NCI-H1092 (cell line): ENCODE measurements at places on chromosomes 2 and 18.

DNA sequence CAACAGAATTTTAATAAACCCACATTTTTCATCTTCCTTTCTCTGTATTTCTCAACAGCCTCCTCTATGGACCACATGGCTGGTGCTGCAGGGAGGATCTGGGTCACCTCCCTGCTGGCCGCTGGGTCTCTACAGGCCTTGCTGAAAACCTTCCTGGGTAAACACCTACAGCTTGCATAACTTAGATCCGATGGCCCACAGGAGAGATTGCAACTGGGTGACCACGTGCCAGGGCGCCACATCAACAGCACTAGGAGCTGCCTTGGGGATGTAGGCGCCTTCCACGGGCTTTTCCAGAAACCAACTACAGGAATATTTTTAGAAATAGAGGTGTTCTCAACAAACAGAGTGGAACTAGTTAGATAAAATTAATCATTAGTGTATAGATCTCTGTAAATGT lies 19.4 kb downstream of the TMEM18 start:
- DNase-seq, result no peak

- DNase-seq, result no peak
These were observed 13.6 kb upstream of the ANKRD53 start for GRCh38 chr2:70964596-70965386.

GRCh38 chr18:58544616-58545337 lies 84.1 kb downstream of the ALPK2 start:
- DNase-seq, result no peak

- no peak for DNase-seq
These were observed 22.9 kb downstream of the COA5 start for GRCh38 chr2:98585386-98585785.

GRCh38 chr2:31239593-31240177 lies 5.7 kb downstream of the EHD3 start:
- DNase-seq, result no peak

DNA sequence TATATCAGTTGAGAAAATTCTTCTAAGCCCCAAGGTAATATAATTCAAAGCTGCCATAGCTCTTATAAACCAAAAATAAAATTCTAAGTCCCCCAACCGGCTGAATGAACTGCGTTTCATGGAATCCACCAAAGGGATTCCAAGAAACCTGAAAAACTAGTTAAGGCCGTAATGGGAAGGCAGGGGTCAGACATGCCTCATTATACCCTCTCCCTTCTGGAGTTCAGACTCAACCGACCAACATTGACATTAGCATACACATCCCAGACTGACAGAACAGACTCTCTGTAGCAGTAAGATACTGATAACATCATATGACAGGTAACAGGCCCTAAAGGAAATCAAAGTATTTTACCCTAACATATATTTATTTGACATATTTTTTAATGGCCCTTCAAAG lies 31.4 kb upstream of the PHLPP1 start:
- DNase-seq, result no peak

GRCh38 chr2:182208421-182208820 lies 218.4 kb downstream of the PDE1A start:
- DNase-seq, result no peak

DNA sequence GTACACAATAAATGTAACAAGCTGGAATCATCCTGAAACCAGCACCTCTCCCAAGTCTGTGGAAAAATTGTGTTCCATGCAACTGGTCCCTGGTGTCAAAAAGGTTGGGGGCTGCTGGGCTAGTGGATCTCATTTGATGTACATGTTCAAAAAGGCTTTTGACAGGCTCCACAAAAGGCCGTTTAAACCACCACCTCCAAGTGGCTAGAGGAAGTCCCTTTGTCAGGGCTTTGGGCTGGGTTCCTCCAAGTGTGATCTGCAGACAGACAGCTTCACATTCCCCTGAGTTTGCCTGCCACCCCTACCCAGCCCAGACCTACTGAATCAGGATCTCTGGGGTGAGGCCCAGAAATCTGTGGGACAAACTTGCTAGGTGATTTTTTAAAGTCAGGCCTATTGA lies 84.7 kb downstream of the TGFA start:
- no peak for DNase-seq

- no peak for DNase-seq
These were observed 22.8 kb downstream of the ADRA2B start for GRCh38 chr2:96093528-96093927.

DNA sequence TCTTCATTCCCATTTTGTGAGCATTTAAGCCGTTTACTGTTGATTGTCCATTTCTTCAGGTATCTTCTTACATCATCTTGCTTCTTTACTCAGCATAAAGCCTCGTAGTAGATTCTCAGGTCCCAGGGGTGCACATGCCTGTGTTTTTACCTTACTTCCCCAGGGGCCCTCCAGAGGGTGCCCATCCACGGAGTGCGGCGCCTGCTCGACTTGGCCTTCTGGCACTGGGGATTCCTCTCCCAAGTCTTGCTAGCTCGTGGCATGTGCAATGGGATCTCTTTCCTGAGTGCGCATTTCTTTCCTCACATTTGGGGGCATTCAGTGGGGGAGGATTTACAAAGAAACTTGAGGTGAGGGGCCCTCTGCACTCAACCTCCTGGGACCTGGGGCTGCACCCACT lies 148.1 kb downstream of the AGAP1 start:
- no peak for DNase-seq

- no peak for DNase-seq
These were observed 2.3 kb downstream of the HOXD11 start for GRCh38 chr2:176109192-176109901.

- no peak for DNase-seq
These were observed 126.3 kb upstream of the OSR1 start for GRCh38 chr2:19484736-19485135.

DNA sequence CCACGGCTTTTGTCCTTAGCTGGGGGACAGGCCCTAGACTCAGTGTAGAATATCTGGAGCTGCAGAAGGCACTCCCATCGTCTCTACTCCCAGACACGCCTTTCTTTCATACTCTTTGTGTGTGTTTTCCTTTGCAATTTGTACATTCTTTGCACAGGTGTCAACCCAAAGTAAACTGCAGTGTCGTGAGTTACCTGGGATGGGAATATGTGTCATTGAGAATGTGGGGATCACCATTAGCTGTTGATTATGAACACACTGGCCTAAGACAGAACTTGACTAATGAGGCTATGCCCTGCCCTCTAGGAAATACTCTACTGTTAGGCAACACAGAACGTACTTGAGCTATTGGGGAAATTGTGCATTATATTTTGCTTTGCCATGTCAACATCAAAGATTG lies 233.3 kb downstream of the SETBP1 start:
- no peak for DNase-seq

DNA sequence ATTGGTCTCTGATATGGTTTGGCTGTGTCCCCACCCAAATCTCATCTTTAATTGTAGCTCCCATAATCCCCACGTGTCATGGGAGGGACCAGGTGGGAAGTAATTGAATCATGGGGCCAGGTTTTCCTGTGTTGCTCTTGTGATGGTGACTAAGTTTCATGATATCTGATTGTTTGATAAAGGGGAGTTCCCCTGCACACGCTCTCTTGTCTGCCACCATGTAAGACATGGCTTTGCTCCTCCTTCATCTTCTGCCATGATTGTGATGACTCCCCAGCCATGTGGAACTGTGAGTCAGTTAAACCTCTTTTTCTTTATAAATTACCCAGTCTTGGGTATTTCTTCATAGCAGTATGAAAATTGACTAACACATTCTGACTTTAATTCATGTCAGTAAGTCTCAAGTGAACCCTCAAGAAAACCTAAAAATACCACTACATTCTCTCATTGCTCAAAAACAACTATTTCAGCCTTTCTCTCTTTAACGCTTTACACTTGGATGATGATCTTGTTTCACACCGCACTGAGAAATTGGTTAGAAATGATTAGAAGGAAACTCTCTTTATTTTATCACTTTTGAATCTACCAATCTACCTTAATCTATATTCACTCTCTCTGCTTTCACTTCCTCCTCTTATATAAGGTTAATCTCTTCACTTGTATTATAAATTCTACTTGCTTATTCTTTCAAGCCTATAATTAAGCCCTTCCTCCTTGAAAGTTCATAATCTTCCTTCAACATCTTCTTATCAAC lies 110.1 kb downstream of the GALR1 start:
- no peak for DNase-seq

DNA sequence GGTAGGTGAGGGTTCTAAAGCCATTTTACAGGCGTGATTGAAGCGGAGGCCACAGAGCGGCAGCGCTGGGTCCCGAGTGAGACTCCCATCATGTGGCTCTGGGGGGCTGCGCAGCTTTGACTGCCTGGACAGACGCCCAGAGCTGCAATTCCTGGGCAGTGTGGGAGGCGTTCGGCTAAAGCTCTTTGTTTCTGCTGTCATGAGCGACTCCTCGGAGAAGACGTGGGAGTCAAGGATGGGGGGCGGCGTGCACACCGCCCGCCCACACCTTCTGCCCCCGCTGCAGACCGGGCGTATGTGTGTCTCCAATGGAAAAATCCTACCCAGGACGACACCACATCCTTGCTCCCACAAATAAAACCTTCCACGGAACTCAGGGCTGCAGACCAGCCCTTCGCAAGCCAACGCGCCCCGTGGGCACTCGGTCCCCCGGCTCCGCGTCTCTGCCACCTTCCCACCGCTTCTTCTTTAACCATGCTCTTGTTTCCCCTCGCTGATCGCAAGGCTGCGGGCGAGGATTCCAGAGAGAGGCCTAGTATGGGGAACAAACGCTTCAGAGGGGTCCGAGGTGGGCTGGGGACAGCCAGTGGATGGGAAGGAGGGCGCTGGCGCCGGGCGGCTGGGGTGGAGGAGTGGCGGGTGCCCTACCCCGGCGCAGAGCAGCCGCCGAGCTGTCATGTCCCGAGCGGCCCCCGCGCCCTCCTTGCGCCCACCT lies 680 bp upstream of the LBH start:
- DNase-seq, result no peak

- DNase-seq, result no peak
These were observed 26.5 kb downstream of the KIF1A start for GRCh38 chr2:240793313-240794177.

- no peak for DNase-seq
These were observed 73.9 kb upstream of the HPCAL1 start for GRCh38 chr2:10228611-10229365.

DNA sequence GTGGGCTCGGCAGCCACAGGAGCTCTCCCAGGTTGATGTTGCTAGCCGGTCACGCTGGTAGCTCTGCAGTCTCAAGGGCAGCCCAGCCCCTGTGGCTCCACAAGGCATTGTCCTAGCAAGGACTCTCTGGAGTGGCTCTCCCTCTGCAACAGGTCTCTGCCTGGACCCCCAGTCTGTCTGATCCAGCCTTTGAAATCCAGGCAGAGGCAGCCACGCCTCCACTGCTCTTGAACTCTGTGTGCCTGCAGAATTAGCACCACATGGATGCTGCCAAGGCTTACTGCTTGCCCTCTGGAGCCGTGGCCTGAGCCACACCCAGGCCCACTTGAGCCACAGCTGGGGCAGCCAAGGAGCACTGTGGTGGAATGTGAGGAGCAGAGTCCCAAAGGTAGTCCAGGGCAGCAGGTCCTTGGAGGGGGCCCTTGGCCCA lies 43.0 kb upstream of the FAHD2A start:
- no peak for DNase-seq

DNA sequence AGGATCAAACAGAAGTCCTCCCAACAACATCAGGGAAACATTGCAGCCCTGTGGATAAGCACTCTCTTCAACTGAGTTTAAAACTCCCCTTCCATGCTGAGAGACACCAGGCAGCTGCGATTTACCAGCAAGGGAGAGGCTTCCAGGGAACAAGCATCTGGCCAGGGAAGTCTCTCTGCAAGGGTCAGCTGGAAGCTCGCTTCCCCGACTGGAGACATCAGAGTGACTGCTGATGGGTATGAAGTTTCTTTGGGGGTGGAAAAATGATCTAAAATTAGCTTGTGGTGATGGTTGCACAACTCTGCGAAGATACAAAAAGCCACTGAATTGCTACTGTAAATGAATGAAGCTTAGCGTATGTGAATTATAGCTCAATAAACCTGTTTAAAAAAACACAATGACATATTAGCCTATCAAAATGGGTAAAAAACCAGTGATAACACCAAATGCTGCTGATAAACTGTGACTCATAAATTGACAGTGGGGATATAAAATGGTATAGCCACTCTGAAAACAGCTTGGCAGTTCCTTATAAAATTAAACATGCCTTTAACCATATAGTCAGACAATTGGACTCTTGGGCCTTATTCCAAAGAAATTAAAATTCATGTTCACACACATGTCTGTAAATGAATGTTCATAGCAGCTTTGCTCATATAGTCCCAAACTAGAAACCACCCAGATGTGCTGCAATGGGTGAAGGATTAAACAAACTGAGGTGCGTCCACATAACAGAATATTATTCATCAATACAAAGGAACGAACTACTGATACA lies 1082.0 kb downstream of the SOCS6 start:
- no peak for DNase-seq

- peak; percentile 66 for DNase-seq
These were observed 105.7 kb downstream of the MGAT5 start for GRCh38 chr2:134359367-134360081.

DNA sequence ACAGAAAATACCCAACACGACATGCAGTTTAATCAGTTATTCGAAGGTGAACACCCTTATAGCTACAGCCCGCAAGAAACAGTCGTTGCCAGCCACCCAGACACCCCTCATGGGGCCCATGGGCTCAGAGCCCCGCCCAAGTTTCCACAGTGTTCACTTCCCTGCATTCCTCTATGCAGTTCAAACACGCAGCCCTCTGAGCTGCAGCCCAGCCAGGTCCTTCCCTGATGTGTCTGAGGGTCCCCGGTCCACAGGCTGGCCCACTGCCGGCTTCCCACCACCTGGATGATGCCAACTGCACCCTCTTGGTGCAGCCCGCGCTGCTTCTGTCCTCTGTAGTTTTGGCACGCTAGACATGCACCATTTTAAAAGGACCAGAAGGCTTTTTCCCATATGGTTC lies 87.4 kb downstream of the ZNF516 start:
- no peak for DNase-seq

GRCh38 chr2:127401757-127402695 lies 14.3 kb upstream of the MAP3K2 start:
- DNase-seq, result no peak

- no peak for DNase-seq
These were observed 5.6 kb downstream of the PDCD1 start for GRCh38 chr2:241852981-241853631.

DNA sequence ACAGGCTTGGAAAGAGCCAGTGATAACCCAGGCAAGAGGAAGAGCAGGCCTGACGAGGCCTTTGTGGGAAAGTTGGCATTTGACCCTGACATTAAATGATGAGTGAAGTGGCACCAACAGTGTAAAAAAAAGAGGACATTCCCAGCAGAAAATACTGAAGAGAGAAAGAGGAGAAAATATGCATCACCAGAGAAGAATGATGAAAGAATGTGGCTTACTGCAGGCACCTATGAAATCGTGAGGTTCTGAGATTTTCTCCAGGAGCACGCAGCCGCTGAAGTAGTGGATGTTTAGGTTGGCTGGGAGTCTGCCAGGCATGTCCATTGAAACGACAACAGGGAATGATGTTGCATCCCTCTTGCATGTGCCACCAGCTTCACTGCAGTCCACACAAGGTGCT lies 13.8 kb downstream of the EHD3 start:
- DNase-seq, result no peak

GRCh38 chr2:7517088-7517487 lies 599.9 kb downstream of the RNF144A start:
- no peak for DNase-seq
